ENCODE measurements at places on chromosomes 4 and X.

- no peak for DNase-seq
These were observed 125.5 kb upstream of the NRK start for GRCh38 chrX:105696870-105697269.

- no peak for DNase-seq
These were observed 20.1 kb upstream of the MSANTD1 start for GRCh38 chr4:3228881-3229280.

GRCh38 chr4:71110499-71110898, 117.0 kb downstream of the DCK start:
- DNase-seq: no peak

DNA sequence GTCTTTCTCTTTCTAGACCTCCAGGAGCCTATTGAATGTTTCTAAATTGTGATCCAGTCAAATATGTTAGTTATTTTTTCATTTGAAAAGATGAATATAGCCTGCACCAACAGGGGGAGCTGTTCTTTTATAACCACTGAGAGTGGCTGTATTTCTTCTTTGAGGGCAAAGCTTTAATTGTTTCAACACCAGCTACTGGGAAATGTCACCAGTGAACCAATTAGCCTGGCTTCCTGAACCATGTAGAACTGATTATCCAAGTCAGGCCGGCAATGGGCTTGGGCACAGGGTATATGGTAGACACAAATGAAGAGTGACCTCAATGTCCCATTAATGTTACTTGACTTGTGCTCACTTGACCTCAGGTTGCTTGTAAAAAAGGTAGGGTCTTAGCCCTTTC, 4.8 kb upstream of the DAPP1 start:
- no peak for DNase-seq

GRCh38 chrX:104084534-104085277, 8.7 kb upstream of the TMSB15C start:
- DNase-seq: no peak

DNA sequence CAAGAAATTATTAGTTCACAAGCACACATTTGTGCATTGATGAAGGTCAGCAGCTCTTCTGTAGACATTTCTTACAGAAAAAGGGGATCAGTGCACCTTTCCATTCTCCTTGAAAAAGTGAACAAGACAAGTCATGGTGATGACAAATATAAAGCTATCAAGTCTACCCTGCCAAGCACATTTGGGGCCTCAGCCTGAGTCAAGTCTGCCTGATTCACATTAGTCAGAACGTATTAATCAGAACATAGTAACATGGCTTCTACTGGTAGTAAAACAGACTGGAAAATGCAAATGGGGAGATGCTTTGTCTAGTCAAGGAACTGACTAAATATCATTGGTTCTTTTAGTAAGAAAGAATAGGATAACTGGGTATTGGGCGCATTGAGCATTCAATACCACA, 2305.1 kb downstream of the PCDH7 start:
- no peak for DNase-seq

GRCh38 chr4:67546004-67546356, 677 bp upstream of the CENPC start:
- DNase-seq: no peak

GRCh38 chr4:64598066-64598465, 188.8 kb upstream of the TECRL start:
- DNase-seq: no peak

DNA sequence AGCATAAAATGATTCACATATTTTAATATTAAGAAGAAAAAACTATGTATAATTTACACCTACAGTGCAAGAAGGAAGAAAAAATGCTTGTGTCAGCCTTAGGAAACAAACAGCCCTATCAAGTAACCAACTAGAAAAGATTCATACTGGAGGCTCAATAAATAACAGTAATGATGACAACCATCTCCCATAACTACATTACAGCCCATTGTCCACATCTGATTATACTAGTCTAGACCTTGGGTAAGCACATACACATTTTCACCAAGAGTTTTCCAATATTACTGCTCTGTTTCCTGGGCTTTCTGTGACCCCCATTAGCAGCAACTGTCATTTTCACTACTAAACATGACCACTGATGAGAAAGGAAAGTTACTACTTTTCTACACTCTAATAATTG, 169.7 kb downstream of the MAB21L2 start:
- DNase-seq: no peak

DNA sequence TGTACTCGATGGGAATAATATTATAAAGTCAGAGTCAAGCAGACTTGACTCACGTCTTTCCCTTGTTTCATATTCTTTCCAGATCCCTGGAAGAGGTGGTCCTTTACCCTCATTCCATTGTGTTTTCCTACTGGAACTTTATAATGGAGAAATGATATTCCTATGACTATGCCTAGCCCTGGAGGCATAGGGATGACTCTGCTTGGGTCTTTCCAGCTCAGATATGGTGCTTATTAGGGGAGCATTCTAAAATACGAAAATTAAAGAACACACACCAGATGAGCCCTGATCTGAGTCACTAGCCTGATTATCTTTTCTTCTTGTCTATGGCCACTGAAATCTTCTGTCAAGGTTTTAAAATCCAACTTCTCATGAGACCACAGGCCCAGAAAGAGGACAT, 231.4 kb downstream of the ANKRD50 start:
- DNase-seq: no peak

- DNase-seq: no peak
These were observed 383.8 kb downstream of the OPHN1 start for GRCh38 chrX:68049466-68049865.

DNA sequence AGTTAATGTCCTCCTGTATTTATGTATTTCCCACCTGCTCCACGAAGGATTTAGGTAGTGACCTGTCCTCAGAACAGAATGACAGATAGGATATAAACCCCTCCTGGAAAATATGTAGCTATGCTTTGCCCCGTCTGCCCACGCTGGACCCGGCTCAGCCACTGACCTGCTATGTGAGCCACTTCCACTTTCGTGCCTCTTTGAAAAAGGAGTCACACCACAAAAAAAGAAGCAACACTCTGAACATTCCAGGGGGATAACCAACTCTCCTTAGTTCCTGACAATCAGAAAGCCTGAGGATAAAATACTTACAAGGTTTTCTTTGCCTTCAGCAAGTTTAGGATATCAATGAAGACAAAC, 11.1 kb downstream of the ACSL1 start:
- no peak for DNase-seq

- DNase-seq: no peak
These were observed 858.4 kb upstream of the POU3F4 start for GRCh38 chrX:82649645-82650044.

All from activated CD8-positive, alpha-beta memory T cell treated with anti-CD3 and anti-CD28 coated beads for 4 hours (primary cell).